ENCODE measurements at places on chromosomes 7 and 10.

- DNase-seq: no peak
Observed at GRCh38 chr10:103105462-103105861, 87.6 kb downstream of the NT5C2 start.

DNA sequence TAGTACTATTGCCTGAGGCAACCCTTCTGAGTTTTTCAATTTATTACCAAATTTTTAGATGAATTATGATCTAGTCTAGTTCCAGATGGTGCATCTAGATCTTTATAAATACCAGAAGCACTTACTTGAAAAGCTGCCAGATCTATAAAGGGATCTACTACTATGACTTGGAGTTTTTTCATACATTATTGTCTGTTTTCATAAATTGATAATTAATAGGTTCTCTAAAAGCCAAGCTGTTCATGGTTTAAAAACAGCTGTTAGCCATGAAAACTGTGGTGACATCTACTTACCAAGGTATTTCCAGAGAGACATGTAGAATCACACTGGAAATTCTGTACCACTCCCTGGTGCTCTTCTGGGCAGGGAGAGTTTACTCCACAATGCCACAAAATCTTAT is 786.5 kb upstream of the C7orf33 start:
- DNase-seq: no peak

GRCh38 chr7:16106300-16106699 is 315.0 kb downstream of the CRPPA start:
- no peak for DNase-seq

DNA sequence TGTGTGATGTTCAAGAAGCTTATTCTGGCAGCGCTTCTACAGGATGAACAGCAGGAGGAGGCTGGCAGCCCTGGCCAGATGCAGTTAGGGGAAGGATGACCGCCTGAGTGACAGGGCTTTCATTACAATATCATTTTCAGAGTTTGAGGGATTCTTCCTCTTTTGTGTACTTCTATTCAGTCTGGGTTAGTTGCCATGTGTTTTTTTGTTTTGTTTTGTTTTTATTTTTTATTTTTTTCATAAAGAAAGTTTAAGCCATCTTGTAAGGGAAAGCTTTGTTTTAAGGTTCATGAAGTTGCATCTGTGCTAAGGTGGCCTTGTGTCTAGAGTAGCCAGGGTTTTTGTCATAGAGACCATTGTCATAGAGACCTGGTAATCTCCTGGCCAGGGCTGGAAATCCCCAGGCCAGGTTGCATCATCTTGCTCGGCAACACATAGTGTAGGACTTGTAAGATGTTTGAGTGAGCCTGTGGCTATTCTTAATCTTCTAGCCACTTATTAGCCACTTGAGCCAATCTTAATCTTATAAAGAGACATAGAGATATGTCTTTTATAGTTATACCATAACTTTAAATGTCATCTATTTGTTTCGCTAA is 230.5 kb upstream of the TMEM229A start:
- no peak for DNase-seq

DNA sequence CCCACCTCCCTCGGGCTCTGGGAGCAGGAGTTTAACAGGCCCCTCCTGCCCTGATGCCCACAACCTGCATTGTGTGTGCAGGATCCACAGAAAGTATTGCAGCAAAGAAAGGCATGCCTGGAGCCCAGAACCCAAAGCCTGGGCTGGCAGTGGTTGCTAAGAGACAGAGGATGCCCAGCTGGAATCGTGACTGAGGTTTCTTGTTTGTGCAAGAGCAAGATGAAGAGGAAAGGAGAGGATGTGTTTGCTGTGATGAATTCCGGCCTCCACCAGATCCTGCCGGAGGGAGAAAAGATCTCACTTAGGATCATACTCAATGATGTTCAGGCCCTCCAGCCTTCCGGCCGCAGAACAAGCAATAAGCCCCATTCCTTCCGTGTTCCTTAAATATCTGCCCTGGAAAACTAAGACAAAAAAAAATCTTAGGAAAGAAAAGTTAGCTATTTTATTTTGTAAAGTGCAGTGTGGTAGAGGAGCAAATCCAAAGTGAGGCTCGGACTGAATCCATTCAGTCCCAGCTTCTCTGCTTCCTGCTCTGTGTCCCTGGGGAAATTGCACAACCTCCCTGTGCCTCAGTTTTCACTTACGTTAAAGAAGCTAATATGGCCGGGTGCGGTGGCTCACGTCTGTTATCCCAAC is 57.1 kb downstream of the SLIT1 start:
- DNase-seq: no peak

DNA sequence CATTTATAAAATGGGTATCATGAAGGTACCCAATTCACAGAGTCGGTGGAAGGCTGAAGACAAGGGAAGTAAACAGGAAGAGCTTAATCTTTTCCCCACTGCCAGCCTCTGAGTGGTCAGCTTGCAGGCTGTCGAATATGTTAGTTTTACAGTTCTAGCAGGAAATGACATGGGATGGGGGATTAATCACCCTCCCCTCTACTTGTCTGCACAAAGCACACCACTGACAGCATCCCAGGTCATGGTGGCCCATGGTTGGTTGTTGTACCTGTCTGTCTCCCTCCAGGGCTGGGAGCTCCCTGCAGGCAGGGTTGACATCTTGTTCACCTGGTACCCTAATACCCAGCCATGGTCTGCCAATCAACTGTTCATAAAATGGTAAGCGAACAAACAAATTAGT is 55.6 kb downstream of the GRB10 start:
- DNase-seq: no peak

- peak; percentile 48 for DNase-seq
Observed at GRCh38 chr7:47720141-47720906, 138.4 kb upstream of the TNS3 start.

DNA sequence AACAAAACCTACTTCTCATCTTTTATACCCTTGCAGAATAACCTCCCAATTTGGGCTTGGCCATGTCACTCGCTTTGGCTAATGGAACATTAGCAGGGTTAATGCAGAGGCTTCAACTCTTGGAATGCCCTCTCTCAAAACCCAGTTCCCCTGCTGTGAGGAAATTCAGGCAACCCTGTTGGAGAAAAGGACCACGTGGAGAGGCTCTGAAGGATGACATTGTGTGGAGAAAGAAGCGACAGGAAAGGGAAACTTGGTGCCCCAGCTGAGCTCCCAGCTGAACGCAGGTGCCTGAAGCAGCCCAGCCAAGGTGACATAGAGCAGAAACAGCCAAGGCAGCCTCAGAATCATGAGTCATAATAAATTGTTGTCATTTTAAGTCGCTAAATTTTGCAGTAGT is 214.2 kb upstream of the GHITM start:
- DNase-seq: no peak

DNA sequence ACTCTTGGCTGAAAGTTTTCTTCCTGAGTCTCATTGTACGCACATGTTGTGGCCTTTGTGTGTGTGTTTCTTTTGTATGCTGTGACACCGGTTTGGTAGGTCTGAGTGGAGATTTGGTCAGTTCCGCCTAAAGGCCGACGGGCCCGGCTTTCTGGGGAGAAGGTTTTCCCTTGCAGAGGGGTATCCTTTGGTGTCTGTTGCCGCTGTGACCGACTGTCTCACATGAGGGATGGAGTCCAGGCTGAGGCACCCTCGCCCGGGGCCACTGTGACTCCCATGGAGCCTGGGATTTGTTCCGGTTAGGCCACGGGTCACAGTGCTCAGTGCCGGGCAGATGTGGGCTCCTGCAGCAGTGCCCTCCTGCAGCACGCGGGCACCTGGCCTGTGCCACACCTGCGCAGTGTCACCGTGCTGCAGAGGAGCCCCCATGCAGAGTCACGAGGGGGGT is 19.4 kb downstream of the INPP5A start:
- no peak for DNase-seq

- DNase-seq: no peak
Observed at GRCh38 chr7:9181356-9181755, 747.9 kb downstream of the NXPH1 start.

GRCh38 chr10:65950075-65950474 is 975.8 kb upstream of the LRRTM3 start:
- DNase-seq: no peak

DNA sequence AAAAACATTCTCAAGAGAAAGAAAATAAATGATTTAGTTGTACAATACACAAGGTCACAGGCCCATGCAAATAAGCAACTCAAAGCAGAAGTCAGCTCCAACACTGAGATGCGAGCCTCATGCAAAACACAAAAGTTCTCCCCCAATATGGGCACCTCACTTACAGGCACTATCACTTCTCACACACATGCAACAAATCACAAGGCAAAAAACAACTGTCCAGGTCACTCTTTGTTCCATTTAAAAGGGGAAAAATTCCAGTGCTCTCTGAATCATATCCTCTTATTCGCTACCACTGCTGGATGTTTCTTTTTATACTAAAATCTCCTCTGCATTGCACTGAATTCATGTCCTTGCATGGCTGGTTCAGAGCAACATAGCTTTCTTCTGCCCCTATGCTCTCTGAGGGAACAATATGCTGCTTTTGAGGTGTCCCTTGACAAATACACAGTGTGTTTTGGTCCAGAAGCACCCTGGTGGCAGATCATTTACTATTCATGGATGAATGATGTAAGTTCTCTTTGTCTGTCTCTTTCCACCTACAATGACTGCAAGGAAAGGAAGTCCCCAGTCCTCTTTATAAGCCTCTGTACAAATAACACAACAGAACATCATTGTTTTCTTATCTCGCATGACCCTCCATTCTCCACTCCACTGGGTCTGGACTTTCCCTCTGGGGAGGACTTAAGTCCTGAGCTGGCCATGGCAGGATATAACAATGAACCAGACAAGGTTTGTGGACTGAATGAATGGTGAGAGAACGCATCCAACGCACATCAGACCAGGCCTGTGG is 85.4 kb upstream of the GSDME start:
- DNase-seq: no peak

DNA sequence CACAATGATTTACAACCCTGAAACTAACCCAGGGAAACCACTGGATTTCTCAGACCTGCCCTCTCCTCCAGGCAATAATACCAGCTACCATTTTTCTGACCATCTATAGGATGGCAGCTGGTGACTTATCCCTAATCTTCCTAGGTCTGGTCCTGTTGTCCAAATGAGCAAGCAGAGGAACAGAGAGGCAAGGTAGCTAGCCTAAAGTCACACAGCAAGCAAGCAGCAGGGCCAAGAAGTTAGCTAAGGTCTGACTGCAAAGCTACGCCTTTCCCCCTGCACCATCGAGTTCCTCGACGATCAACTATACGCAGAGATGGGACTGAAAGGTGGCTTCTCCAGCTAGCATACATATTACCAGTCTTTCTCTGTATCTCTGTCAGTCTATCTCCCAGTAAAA is 25.3 kb downstream of the ATXN7L1 start:
- no peak for DNase-seq

DNA sequence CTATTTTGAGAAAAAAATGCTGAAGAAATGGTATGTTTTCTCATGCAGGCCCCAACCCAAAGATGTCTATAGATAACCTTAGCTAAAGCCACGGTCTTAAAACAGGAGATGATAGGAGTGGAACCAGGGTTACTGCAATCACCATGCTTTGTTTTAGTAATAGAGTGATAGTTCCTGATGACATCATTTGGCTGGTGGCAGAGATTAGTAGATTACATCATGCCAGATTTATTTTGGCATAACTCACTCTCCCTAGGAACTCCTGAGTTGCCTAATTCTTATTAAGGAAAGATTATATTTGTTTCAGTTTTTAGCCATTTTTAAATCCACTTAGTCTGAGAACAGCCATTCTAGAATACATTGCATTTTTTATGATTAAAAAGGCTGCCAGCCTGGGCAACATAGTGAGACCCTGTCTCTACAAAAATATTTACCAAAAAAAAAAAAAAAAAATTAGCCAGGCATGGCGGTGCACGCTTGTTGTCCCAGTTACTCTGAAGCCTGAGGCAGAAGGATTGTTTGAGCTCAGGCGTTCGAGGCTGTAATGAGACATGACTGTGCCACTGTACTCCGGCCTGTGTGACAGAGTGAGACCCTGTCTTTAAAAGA is 17.8 kb downstream of the ENO4 start:
- DNase-seq: no peak

- no peak for DNase-seq
Observed at GRCh38 chr10:14635043-14635710, 139.5 kb downstream of the FAM107B start.

GRCh38 chr10:119655566-119656001 is 4.4 kb downstream of the BAG3 start:
- peak; percentile 50 for DNase-seq

GRCh38 chr7:126185959-126186580 is 1066.7 kb downstream of the GRM8 start:
- DNase-seq: no peak
